ENCODE measurements at places on chromosomes 5 and 9. TPM values are rescaled to one million over a fixed set of nuclear protein-coding genes. Genes with fewer than 3 reads are reported as not detected.

- DNase-seq, result no peak
Observed at GRCh38 chr9:75906531-75906930, 16.1 kb downstream of the PCSK5 start.

DNA sequence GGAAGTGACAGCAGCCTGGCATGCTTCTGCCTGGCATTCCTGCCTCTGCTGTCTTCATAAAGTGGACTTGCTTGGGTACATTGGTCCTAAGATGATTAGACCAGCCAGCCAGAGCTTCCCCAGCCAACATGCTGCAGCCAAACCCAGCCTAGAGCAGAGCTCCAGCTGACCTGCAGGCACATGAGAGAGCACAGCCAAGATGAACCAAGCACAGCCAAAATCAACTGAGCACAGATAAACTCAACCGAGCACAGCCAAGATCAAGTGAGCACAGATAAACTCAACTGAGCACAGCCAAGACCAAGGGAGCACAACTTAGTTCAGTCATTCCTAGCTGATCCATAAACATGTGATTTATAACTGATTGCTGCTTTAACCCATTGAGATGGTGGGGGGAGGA, 266.5 kb downstream of the MSX2 start:
- DNase-seq, result no peak

GRCh38 chr9:110198357-110198756, 9.6 kb downstream of the C9orf152 start:
- DNase-seq, result no peak

GRCh38 chr9:119968836-119969707, 599.8 kb upstream of the BRINP1 start:
- DNase-seq, result peak; percentile 87

GRCh38 chr5:176881816-176882566, 17.2 kb downstream of the HK3 start:
- DNase-seq, result no peak

GRCh38 chr5:54180630-54181031, 129.7 kb downstream of the ARL15 start:
- DNase-seq, result no peak

DNA sequence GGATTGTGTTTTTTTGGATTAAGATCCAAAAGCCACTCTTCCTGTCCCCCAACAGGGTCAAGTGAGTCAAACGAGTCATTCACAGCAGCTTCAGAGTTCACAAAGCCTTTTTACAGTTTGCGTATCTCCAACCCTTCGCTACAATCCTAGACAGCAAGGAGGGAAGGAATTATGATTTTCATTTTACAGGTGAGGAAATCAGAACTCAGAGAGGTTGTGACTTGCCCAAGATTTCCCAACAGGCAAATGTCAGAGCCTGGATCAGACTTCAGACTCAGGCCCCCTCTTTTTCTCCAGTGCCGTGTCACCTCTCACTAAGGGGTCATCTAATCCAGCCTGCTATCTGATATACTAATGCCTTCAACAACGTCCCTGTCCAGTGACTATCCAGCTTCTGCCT, 72.1 kb upstream of the XPA start:
- DNase-seq, result no peak

DNA sequence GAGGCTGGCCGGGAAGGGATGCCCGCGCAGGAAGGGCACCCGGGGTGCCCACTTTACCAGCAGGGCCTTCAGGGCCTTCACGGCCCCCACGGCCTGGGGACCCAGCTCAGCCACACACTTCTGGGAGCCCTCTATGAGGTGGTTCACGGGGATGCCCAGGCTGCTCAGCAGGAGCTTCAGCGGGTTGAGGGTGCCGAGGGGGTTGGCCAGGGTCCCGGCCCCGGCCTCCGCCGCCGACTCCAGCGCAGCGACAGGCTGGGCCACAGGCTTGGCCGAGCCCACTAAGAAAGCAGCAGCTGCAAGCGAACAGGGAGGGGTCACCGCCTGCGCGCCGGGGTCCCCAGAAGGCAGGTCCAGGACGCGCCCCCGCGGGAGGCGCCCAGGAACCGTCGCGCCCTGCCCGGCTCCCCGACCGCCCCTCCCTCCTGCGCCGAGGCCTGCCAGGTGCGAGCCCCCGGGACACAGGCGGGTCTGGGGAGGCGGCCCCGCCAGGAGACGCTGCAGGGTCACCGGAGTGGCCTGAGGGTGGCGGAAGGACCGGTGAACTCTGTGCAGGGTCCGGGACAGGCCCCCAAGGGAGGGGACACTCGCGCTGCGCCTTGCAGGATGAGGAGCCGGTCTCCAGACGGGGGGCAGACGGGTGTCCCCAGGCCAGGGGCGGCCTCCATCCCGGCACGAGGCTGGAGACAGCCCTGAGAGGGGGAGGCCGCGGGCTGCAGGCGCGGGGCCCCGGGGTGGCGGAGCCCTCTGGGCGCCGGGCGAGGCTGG, 572 bp downstream of the SCGB3A1 start:
- no peak for DNase-seq

DNA sequence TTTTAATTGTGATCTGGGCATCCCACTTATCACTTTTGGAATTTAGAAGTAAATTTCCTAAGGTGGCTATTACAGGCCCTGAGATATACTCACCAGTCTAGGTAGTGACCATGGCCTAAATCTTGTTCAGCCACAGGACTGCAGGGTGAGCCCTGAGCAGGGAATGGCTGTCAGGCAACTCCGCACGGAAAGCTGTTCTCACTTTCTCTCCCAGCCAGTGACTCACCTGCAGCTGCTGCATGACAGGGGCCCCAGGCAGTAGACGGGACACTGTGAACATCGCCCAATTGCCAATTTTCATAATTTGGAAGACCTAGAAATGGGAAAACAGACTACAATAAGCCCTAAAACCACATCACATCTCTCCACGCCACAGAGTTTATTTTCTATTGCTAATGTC, 69.6 kb upstream of the TAF1L start:
- DNase-seq, result no peak

- DNase-seq, result no peak
Observed at GRCh38 chr5:159923008-159923407, 6.7 kb downstream of the ADRA1B start.

GRCh38 chr5:24433555-24433954, 211.2 kb downstream of the CDH10 start:
- no peak for DNase-seq

GRCh38 chr5:6434731-6435130, 13.9 kb upstream of the UBE2QL1 start:
- no peak for DNase-seq

DNA sequence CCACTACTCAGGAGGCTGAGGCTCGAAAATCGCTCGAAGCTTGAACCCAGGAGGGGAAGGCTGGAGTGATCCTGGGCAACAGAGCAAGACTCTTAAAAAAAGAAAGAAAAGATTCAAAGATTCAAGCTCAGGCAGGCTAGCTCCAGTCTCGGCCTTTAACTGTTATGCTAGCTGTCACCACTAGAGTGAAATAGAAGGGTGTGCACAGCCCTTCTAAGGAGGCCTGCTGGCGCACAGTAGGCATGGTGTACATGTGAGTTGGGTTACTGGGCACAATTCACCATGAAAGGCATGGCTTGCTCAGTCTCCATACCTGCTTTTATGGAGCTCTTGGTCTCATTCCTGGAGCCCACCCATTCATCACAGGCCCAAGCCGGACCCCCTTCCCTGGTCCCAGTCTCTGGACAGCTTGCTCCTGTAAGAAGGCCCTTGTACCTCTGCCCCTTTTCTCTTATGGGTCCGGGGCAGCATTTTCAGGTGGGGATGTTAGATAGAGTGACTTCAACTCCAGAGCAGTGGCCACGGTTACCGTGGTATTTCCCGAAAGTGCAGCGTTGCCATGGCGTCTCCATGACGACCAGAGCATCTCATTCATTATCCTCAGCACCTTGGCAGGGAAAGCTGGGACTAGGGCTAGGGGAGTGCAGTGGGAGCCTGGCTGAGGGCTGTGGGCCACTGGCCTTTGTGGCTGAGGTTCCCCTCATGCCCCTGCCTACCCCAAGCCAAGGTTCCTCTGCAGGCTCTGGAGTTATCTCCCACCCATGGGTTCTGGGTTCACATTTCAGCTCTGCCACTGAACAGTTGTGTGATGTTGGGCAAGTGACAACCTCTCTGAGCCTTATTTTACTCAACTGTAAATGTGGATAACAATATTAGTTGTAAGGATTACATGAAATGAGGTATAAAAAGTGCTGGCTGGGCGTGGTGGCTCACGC, 5.7 kb downstream of the NDST1 start:
- DNase-seq, result no peak

GRCh38 chr5:95682891-95683290, at the start of gene SPATA9:
TSS of gene SPATA9 (minus strand) at chr5:95682991. CDS start at chr5:95682854, 137 bp downstream.
- no peak for DNase-seq

DNA sequence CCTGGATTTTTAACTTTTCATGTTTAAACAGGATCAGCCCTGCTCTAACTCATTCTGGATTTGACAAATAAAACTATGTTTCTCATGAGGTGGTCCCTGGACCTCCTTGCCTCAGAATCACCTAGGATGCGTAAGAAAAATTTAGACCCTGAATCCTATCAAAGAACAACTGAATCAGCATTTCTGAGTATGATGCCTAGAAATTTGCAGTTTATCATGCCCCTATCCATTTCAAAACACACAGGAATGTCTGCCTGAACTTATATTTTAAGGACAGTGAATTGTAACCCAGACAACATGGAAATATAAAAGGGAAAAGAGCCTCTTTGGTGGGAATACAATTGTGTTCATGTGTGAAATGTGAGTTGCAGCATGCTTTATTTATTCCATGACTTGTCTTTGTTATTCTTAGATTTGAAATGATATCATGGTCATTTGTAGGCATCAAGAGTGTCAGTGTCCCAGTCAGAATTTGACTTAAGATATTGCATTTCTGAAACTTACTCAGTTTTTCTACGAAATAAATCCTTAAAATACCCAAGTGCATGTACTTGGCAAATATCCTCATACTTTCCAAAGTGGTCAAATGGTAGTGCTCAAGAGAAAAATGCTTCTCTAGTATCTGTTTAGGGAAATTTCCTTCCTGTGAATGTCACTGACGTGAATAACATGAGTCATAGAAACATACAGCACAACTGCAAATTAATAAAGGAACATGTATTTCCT, 144.3 kb downstream of the GIN1 start:
- DNase-seq, result no peak

DNA sequence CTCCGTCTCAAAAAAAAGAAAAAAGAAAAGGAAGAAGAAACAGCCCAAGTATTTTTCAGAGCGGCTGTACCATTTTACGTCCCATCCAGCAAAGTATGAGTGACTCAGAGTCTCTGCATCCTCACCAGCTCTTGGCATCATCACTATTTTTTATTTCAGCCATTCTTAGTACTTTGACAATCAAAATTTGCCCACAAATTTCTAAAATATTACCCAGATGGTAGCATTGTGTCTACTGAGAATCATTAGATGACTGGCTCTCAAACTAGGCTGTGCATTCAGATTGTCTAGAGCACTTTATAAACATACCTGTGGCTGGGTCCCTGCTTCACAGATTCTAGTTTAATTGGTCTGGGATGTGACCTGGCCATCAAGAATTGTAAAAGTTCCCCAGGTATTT, 21.6 kb upstream of the MELK start:
- DNase-seq, result no peak

GRCh38 chr5:78563621-78564020, 85.0 kb downstream of the LHFPL2 start:
- no peak for DNase-seq

IFNA4 gene
- total RNA-seq, result not detected

SERF1A gene
- total RNA-seq, result 5.0 TPM

CER1 gene
- total RNA-seq, result 0.29 TPM

KCNT1 gene
- total RNA-seq, result 0.78 TPM

GPR21 gene
- 13.9 TPM for total RNA-seq
